ENCODE measurements at places on chromosomes 3 and 15.

DNA sequence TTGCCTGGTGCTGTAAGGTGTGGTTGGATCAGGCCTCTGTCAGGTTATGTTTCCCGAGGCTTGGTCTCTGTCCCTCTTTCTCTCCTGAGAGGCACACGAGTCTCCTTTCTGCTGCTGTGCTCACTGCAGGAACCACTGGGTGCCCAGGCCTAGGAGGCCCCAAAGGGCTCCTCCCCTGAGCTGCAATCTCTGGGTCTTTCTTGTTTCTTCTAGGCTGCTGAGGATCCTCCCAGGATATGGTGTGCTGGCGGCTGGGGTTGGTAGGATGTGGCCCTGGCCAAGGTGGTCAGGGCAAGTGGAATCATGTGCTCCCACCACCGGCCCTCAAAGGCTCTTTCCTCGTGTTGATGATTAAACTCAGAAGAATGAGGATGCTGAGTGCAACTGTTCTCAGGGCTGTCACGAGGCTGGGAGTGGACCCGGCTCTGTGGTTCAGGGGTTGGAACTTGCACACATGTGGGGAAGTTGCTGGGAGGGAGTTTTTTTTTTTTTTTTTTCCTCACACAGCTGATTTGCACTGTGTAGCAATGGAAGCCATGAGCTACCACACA, 43.6 kb upstream of the CTSH start:
- no peak for DNase-seq

GRCh38 chr3:193963808-193964516, 172.0 kb upstream of the HES1 start:
- DNase-seq = no peak

GRCh38 chr3:17656264-17656663, 86.2 kb downstream of the TBC1D5 start:
- no peak for DNase-seq

- no peak for DNase-seq
Observed at GRCh38 chr15:31396881-31397560, 70.4 kb downstream of the KLF13 start.

DNA sequence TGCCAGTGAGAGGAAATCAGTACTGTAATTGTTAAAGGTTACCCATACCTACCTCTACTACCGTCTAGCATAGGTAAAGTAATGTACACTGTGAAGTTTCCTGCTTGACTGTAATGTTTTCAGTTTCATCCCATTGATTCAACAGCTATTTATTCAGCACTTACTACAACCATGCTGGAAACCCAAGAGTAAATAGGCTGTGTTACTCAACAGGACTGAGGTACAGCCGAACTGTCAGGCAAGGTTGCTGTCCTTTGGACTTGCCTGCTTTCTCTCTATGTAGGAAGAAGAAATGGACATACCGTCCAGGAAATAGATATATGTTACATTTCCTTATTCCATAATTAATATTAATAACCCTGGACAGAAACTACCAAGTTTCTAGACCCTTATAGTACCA, 265.5 kb downstream of the NR2F2 start:
- no peak for DNase-seq

DNA sequence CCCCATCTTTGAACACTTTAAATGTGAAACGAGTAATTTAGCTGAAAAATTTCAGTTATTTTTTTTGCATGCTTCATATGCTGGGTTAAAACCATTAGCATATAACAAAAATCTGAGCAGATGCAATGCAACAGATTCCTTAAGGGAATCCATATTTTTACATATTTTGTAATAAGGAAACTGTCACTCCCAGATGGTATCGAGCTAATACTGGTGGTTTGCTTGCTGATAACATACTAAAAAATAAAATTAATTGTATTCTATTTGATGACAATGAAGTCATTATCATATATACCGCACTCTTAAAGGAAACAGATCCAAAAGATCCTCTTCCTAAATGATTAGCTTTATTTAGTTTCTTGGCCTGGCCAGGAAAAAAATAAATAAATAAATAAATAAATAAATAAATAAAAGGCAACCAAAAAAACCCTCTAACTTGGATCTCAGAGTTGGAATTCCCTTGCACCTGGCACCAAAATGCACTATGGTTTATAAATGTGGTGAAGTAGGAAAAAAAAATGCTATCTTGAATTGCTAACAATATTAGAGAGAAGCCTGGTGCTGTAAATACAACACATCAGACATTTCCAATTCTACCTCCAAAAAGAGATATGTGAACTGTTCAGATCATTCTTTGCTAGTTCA, 503.2 kb upstream of the ARRDC4 start:
- DNase-seq = no peak

- no peak for DNase-seq
Observed at GRCh38 chr3:145079436-145079835, 1081.5 kb downstream of the PLOD2 start.

GRCh38 chr3:102415553-102415952, 19.3 kb upstream of the ZPLD1 start:
- DNase-seq = no peak

GRCh38 chr3:75985432-75985831, 200.1 kb upstream of the ZNF717 start:
- DNase-seq = no peak

All from progenitor cell of endocrine pancreas (in vitro differentiated cells).